Activated CD8-positive, alpha-beta T cell treated with anti-CD3 and anti-CD28 coated beads for 36 hours (primary cell): ENCODE measurements at places on chromosomes 4 and X. TPM values are rescaled to one million over a fixed set of nuclear protein-coding genes. Genes with fewer than 3 reads are reported as not detected.

GRCh38 chrX:24081661-24082154 is 27.0 kb downstream of the EIF2S3 start:
- H3K4me1 ChIP-seq, result peaks cover 18% of the 10 kb centered on the region
- peaks cover 15% of the 10 kb centered on the region for H3K36me3 ChIP-seq
- peak overlapping the region; percentile 45 for H3K4me3 ChIP-seq
- DNase-seq, result peak; percentile 68
- H3K27me3 ChIP-seq, result no peaks in the 10 kb centered on the region
- H3K27ac ChIP-seq, result no peak overlapping the region

DNA sequence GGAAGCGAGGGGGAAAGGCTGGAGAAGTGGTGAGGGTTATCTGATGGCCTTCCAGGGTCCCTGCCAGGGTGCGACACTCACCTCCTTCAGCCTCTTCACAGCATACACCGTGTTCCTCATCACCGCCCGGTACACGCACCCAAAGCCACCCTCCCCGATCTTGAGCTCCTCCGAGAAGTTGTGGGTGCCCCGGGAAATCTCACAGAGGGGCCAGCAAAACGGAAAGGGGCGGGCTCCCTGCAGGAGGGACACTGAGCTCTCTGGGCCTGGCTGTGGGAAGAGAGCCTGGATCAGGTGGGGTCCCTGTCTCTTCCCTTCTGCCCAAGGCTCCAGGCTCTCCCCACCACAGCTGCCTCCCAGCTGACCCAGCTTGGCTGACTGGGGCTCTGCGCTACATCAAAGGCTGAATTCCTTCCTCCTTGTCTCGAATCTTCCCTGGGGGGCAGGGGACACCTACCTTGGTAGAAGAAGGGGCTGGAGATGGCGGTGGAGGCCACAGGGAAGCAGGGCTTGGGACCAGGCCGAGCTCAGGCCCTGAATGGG is 1.1 kb downstream of the IRAK1 start:
- peak overlapping the region; percentile 86 for H3K4me3 ChIP-seq
- peak overlapping the region; percentile 91 for H3K27ac ChIP-seq
- H3K4me1 ChIP-seq, result peaks cover 22% of the 10 kb centered on the region
- H3K36me3 ChIP-seq, result peaks cover 31% of the 10 kb centered on the region

DNA sequence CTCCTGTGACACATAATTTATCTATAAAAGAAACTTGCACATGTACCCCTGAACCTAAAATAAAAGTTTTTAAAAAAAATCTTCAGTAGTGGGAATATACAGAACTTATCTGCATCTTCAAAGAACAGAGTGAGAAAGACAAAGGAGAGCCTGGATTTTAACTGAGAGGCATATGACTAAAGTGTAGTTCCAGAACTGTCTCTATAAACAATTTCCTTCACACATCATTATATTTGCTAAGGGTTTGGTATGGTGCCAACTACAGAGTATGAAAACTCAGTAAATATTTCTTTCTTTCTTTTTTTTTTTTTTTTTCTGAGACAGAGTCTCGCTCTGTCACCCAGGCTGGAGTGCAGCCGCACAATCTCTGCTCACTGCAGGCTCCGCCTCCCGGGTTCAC is 49.9 kb upstream of the NFKB1 start:
- H3K4me3 ChIP-seq, result no peak overlapping the region
- DNase-seq, result no peak
- H3K27me3 ChIP-seq, result no peaks in the 10 kb centered on the region
- no peaks in the 10 kb centered on the region for H3K36me3 ChIP-seq
- H3K27ac ChIP-seq, result no peak overlapping the region

FGFBP2 gene
- 6.3 TPM for total RNA-seq

DNA sequence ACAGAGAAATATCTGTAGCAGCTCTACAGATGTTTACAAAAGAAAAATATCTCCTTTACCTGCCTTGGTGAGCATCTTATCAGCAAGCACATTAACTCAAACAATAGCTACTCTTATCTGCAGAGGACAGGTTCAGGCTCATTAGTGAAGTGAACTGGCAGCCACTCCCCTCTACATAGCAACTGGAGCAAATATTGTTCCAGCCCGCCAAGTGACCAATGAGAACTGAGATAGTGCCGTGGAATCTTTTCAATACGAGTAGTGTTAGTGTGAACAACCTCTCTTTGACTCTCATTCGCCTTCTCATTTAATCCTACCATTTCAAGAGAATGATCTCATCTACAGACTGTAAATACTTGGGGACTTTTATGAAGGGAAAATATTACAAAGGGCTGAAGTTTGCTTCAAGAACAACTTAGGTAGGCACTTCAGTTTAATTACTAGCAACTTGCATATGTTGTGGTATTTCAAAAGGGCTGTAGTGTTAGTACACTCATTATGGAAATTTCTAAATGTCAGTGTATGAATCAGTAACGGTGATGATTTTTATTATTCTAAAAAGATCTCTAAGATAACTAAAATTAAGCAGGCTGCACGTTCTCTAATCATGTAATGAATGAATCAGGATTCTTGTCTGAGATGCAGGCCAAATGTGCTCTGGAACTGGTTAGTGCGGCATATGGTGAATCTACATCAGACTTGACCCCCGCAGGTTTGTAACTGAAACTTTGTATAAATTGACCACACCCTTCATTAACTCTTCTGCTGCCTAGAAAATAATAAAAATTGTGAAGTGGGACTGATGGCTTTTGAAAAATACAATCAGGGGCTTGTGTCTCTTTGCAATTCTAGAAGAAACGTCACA is 72.4 kb downstream of the PALLD start:
- H3K4me1 ChIP-seq, result peaks cover 7% of the 10 kb centered on the region
- no peak overlapping the region for H3K4me3 ChIP-seq
- peak; percentile 26 for DNase-seq
- no peaks in the 10 kb centered on the region for H3K27me3 ChIP-seq
- H3K27ac ChIP-seq, result no peak overlapping the region
- no peaks in the 10 kb centered on the region for H3K36me3 ChIP-seq

GRCh38 chr4:127730142-127730913 is at the start of gene SLC25A31:
Gene SLC25A31 (plus strand): TSS chr4:127730400. CDS start chr4:127730546, 146 bp downstream.
- H3K27me3 ChIP-seq, result peaks cover 4% of the 10 kb centered on the region
- no peak for DNase-seq
- H3K4me3 ChIP-seq, result no peak within 1 kb of the TSS
- no peaks in the 10 kb centered on the region for H3K36me3 ChIP-seq
- no peaks in the 10 kb centered on the region for H3K4me1 ChIP-seq
- no peak within 1 kb of the TSS for H3K27ac ChIP-seq

DNA sequence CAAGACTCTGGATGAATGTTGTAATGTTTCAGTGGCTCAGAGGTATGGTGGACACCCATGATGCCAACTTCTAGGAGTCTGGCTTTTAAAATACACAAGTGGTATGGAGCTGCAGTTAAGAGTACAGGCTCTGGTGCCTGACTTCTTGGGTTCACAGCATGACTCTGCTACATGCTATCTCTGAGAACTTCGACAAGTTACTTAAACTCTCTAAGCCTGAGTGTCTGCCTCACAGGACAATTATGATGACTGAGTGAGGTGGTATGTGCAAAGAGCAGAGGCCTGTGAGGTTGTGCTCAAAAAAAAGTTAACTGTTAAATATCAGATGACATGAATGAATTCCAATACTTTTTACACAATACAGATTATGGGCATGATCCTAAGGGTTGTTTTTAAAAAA is 90.9 kb upstream of the SRD5A3 start:
- H3K4me3 ChIP-seq, result no peak overlapping the region
- no peak overlapping the region for H3K27ac ChIP-seq
- peaks cover 8% of the 10 kb centered on the region for H3K27me3 ChIP-seq
- no peaks in the 10 kb centered on the region for H3K36me3 ChIP-seq

- DNase-seq, result no peak
- H3K4me1 ChIP-seq, result peaks cover under 1% of the 10 kb centered on the region
- H3K27me3 ChIP-seq, result peaks cover 2% of the 10 kb centered on the region
- H3K27ac ChIP-seq, result no peak overlapping the region
Measured at GRCh38 chr4:7821245-7822136, 118.2 kb downstream of the AFAP1 start.
